ENCODE measurements at places on chromosomes 11 and 22.

DNA sequence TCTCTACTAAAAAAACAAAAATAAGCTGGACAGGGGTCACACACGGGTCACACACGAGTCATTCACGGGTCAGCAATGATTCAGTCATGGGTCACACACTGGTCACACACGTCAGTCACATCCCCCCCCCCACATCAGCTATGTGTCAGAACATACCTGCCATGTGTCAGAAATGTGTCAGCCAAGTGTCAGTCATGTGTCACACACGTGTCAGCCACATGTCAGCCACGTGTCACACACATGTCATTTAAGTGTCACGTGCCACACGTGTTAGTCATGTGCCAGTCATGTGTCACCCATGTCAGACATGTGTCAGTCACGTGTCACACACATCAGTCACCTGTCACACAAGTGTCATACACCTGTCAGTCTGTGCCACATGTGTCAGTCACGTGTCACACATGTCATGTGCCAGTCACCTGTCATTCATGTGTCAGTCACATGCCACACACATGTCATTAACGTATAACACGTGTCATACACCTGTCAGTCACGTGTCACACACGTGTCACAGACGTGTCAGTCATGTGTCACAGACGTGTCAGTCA, 28.7 kb upstream of the MMP20 start:
- no peak overlapping the region for H3K27ac ChIP-seq
- peaks cover 2% of the 10 kb centered on the region for H3K36me3 ChIP-seq
- no peaks in the 10 kb centered on the region for H3K4me1 ChIP-seq
- H3K27me3 ChIP-seq, result no peaks in the 10 kb centered on the region
- H3K4me3 ChIP-seq, result no peak overlapping the region

DNA sequence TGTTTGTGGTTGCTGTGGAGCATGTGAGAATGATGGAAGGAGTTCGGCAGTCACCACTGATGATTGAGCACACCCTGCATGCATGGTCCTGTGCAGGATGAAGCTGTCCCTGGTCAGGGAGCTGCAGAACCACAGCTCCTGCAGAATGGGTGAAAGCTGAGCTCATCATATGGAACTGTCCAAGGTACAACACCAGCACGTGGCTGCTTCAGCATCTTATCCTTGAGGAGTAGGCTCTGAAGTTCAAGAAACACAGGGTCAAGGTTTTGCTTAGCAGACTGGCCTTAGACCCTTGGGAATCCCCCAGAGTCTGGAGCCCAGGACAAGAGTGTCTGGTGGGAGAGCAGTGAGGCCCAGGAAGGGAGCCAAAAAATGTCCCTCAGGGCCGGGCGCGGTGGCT, 182.4 kb upstream of the LARGE1 start:
- peaks cover 10% of the 10 kb centered on the region for H3K27me3 ChIP-seq
- no peaks in the 10 kb centered on the region for H3K36me3 ChIP-seq
- peaks cover 15% of the 10 kb centered on the region for H3K4me1 ChIP-seq
- no peak overlapping the region for H3K4me3 ChIP-seq
- no peak overlapping the region for H3K27ac ChIP-seq
- DNase-seq, result no peak

- no peak for DNase-seq
- H3K36me3 ChIP-seq, result peaks cover 56% of the 10 kb centered on the region
- no peak overlapping the region for H3K4me3 ChIP-seq
Observed at GRCh38 chr11:37511425-37511933, 913.4 kb upstream of the RAG2 start.

GRCh38 chr22:22218302-22218701, 26.3 kb upstream of the VPREB1 start:
- DNase-seq, result no peak
- H3K36me3 ChIP-seq, result no peaks in the 10 kb centered on the region
- no peak overlapping the region for H3K4me3 ChIP-seq
- no peaks in the 10 kb centered on the region for H3K4me1 ChIP-seq
- peaks cover 77% of the 10 kb centered on the region for H3K27me3 ChIP-seq

GRCh38 chr22:36334821-36335603, 52.8 kb downstream of the MYH9 start:
- peak overlapping the region; percentile 99 for H3K27ac ChIP-seq
- H3K36me3 ChIP-seq, result peaks cover 44% of the 10 kb centered on the region
- H3K27me3 ChIP-seq, result no peaks in the 10 kb centered on the region
- no peak overlapping the region for H3K4me3 ChIP-seq

DNA sequence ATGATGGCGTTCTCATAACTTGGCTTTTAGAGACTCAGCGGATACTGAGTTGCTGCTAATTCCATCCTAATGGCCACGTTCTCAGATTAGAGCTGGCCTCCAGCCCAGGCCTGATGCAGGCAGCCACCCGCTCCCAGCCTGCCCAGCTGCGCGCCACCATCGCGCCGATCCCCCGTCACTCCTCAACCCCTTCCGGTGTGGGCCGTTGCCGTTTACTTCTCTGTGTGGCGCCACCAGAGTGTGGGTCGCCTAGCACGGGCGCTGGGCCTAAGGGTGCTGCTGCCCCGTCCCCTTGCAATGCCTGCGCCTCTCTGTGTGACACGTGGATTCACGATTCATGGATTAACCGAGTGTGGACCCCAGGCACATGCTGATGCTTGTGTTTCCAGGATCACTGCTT, 1116.0 kb downstream of the BRD1 start:
- no peaks in the 10 kb centered on the region for H3K27me3 ChIP-seq
- H3K4me3 ChIP-seq, result no peak overlapping the region
- DNase-seq, result no peak

- peaks cover 4% of the 10 kb centered on the region for H3K4me1 ChIP-seq
- no peak overlapping the region for H3K27ac ChIP-seq
- DNase-seq, result no peak
- H3K4me3 ChIP-seq, result no peak overlapping the region
- H3K27me3 ChIP-seq, result no peaks in the 10 kb centered on the region
Observed at GRCh38 chr11:122491509-122491908, 164.0 kb upstream of the UBASH3B start.

DNA sequence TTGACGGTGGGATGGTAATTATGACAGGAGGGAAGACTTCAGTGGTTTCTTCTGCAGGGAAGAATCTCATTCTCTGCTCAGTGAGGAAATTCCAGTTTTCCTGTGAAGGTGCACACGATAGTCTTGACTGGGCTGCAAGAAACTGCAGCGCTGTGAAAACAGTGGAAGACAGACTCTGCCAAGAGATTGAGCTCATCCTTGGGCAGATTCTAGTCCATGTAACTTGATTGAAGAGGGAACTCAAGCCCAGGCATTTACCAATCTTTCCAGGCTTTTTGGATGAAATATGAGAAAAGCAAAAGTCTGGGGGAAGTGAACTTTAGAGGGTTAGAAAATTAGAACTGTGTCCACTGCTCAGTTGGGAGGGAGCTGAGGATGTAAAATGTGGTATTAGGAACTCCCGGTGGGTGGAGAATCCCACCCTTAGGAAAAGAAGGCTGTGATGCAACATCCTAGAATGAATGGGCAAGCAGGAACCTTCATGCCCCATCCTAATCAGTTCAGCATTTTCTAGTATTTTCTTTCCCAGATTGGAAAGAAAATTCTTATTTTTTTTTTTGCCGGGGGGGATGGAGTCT, 212.6 kb downstream of the DBX1 start:
- no peaks in the 10 kb centered on the region for H3K27me3 ChIP-seq
- no peak for DNase-seq
- H3K4me3 ChIP-seq, result no peak overlapping the region
- H3K4me1 ChIP-seq, result peaks cover 18% of the 10 kb centered on the region
- H3K27ac ChIP-seq, result 0 out of 2 replicates have a peak overlapping the region, but pooled peaks have one; percentile 11

DNA sequence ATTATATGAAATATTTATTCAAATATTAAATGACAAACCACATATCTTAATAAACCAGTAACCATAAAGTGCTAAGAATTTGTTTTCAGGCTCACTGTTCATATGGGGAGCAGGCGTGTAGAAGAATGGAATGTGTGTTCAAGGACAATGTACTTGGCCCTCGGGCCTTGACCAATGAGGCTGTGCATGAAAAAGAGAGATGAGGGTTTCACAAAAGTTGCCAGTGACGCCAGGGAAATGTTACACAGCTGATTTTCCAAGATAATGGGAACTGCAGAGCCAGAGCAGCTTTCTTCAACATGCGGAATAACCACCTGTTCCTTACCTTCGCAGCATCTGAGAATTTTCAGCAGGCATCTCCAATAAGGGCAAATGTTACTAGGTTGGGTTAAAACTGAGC, 4.2 kb downstream of the SF1 start:
- H3K27ac ChIP-seq, result no peak overlapping the region
- no peak for DNase-seq
- H3K4me1 ChIP-seq, result peaks cover 23% of the 10 kb centered on the region
- H3K4me3 ChIP-seq, result no peak overlapping the region

- peaks cover 18% of the 10 kb centered on the region for H3K36me3 ChIP-seq
- H3K4me3 ChIP-seq, result no peak overlapping the region
- H3K4me1 ChIP-seq, result peaks cover 46% of the 10 kb centered on the region
- no peaks in the 10 kb centered on the region for H3K27me3 ChIP-seq
Observed at GRCh38 chr22:28950617-28951411, 67.4 kb downstream of the ZNRF3 start.

- H3K4me3 ChIP-seq, result peak overlapping the region; percentile 4
- H3K36me3 ChIP-seq, result peaks cover 6% of the 10 kb centered on the region
- no peak overlapping the region for H3K27ac ChIP-seq
Observed at GRCh38 chr11:82682003-82682751, 51.5 kb downstream of the FAM181B start.

GRCh38 chr11:3904228-3904627, 48.8 kb downstream of the STIM1 start:
- H3K27ac ChIP-seq, result no peak overlapping the region
- peaks cover 15% of the 10 kb centered on the region for H3K4me1 ChIP-seq
- H3K4me3 ChIP-seq, result no peak overlapping the region
- peaks cover 7% of the 10 kb centered on the region for H3K36me3 ChIP-seq

- H3K36me3 ChIP-seq, result no peaks in the 10 kb centered on the region
- H3K4me3 ChIP-seq, result no peak overlapping the region
- peaks cover 23% of the 10 kb centered on the region for H3K4me1 ChIP-seq
- no peak for DNase-seq
- no peak overlapping the region for H3K27ac ChIP-seq
Observed at GRCh38 chr11:78810559-78811009, 235.9 kb upstream of the NARS2 start.

DNA sequence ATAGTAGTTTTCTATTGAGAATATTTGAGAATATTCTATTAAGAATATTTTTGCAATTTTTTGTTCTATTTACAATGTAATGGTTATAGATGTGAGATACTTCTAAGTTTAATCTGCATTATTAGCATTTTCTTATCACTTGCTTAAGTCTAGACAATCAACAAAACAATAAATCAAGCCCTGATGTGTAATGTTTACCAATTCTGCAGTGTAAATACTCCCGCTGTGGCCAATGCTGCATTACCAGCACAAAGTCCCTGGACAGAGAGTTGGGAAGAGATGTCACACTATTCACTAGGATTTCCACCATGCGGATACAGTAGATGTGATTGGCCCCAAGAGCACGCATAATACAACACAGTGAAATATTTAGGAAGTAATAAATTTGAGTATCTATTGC, 47.6 kb upstream of the GCAT start:
- H3K4me1 ChIP-seq, result no peaks in the 10 kb centered on the region
- no peak for DNase-seq
- H3K27ac ChIP-seq, result no peak overlapping the region
- H3K4me3 ChIP-seq, result no peak overlapping the region

DNA sequence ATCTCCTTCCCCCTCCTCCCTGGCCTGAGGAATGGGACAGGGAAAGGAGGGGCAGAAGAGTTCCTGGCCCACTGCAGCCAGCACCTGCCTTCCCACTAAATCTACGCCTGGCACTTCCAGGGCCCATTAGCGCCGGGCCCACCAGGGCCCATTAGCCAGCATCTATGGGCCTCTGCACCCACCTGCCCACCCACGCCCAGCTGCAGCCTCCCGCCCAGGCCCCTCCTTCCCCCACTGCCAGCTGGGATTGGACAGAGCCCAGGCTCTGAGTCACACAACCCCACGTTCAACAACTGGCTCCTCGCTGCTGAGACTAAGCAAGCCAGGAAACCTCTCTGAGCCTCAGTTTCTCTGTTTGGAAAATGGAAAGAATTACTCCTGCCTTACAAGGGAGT, 48.7 kb downstream of the CYTH4 start:
- H3K27me3 ChIP-seq, result peaks cover 46% of the 10 kb centered on the region
- H3K4me3 ChIP-seq, result no peak overlapping the region
- no peak for DNase-seq
- no peak overlapping the region for H3K27ac ChIP-seq
- H3K36me3 ChIP-seq, result no peaks in the 10 kb centered on the region

DNA sequence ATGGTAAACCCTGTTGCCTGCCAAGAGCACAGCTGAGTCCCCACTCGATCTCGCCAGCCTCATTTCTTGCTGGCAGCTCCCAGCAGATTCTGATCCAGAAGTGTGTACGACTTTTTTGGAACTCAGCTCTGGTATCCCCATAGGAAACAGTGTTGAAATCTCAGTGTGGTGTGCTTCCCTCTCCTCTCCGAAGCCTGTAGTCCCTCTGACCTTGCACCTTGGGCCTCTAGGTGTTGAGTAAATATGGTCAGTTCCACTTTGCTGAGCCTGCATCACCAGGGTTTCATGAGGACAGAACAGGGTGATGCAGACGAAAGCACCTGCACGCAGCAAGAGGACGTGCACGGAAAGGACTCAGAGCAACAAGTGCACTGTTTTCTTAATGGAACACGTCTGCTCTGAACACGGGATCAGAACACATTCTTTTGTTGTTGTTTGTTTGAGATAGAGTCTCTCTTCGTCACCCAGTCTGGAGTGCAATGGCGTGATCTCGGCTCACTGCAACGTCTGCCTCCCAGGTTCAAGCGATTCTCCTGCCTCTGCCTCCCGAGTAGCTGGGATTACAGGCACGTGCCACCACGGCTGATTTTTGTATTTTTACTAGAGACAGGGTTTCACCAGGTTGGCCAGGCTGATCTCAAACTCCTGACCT, 3.8 kb upstream of the CPT1A start:
- peaks cover 21% of the 10 kb centered on the region for H3K4me1 ChIP-seq
- no peak for DNase-seq
- H3K27me3 ChIP-seq, result peaks cover 57% of the 10 kb centered on the region

GRCh38 chr11:40241524-40242051, 1217.9 kb downstream of the LRRC4C start:
- no peak for DNase-seq
- no peak overlapping the region for H3K4me3 ChIP-seq
- H3K27ac ChIP-seq, result no peak overlapping the region
- peaks cover 60% of the 10 kb centered on the region for H3K27me3 ChIP-seq

DNA sequence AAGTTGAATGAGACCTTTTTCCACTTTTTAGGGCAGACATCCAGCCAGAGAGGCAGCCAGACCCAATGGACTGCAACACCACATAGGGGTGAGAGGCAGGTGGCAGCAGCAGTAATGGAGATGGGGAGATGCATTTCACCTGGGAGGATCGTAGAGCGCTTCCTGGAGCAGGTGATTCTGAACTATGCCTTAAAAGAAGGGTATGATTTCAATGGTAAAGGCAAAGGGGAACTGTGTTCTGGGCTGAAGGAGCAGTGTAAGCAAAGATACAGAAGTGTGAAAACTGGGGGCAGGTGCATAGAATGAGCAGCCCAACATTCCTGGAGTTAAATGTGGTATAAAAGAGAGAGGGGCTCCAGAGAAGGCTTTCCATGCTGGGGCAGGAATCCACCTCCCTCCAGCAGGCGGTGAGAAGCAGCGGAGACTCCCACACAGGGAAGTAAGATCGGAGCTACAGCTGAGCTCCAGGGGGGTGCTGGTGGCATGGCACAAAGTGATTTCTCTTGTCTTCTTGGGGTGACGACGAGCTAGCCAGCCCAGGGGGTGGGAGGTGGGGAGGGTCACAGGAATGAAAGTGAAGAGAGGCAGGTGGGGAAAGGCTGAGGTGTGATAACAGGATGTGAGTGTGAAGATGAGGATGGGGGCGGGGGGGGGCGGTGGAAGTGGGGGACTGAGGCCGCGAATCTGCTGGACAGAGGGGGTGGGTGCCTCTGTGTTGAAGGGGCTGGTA, 4.3 kb upstream of the SERHL2 start:
- H3K4me3 ChIP-seq, result no peak overlapping the region
- H3K4me1 ChIP-seq, result peaks cover 22% of the 10 kb centered on the region
- no peak overlapping the region for H3K27ac ChIP-seq
- peaks cover 9% of the 10 kb centered on the region for H3K36me3 ChIP-seq
- H3K27me3 ChIP-seq, result peaks cover 77% of the 10 kb centered on the region

Measured in WTC11 (cell line).